SK-N-SH (cell line): ENCODE measurements at places on chromosomes 13 and 19. TPM values are rescaled to one million over a fixed set of nuclear protein-coding genes. Genes with fewer than 3 reads are reported as not detected.

DNA sequence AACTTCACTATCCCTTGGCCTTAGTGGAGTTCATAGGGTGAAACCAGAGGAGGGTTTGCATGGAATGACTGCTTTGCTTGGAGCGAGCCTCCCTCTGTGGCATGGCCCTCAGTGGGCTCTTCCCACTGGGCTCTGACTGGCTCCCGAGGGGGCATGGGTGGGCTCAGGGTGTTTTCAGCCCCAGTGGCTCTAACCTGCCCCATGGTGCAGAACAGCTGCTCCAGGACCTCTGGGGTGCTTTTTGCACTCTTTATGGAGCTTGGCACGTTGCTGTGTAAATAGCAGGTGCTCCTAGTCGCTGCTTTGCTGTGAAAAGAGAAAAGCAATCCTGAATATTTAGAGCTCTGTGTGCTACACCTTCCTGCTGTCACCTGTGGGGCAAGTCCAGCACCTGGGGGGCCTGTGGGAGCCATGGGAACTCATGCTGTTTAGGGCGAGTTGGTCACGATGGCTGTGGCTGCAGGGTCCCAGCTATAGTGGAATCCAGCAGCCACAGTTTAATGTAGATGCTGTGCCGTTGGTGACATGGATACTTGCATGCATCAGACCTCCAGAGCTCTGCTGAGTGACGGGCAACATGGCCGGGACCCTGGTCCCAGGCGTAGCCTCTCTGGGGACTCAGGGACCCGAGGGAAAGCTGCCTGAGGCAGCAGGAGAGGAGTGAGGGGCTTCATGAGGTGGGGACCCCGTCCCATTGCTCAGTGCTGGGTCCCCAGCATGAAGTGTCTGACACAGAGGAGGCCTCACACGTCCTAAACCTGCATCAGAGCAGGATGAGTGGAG lies 14.3 kb upstream of the MCF2L start:
- H3K4me3 ChIP-seq, result no peak overlapping the region
- H3K4me1 ChIP-seq, result no peaks in the 10 kb centered on the region
- H3K27me3 ChIP-seq, result peaks cover 15% of the 10 kb centered on the region; the same call in 1 of the 2 replicates
- no peak overlapping the region for H3K27ac ChIP-seq

- H3K27me3 ChIP-seq, result no peaks in the 10 kb centered on the region; the same call in 1 of the 2 replicates
- H3K36me3 ChIP-seq, result no peaks in the 10 kb centered on the region
- no peak overlapping the region for H3K4me3 ChIP-seq
- no peak overlapping the region for H3K27ac ChIP-seq
- H3K4me1 ChIP-seq, result no peaks in the 10 kb centered on the region
Measured at GRCh38 chr19:28475525-28475924, 737.4 kb downstream of the UQCRFS1 start.

GRCh38 chr19:27794494-27795042 lies 1418.4 kb downstream of the UQCRFS1 start:
- peaks cover 14% of the 10 kb centered on the region for H3K4me1 ChIP-seq
- H3K36me3 ChIP-seq, result peaks cover 30% of the 10 kb centered on the region
- peak overlapping the region; percentile 78; the same call in 1 of the 2 replicates for H3K27ac ChIP-seq
- H3K27me3 ChIP-seq, result no peaks in the 10 kb centered on the region
- DNase-seq, result no peak
- peak overlapping the region; percentile 94 for H3K4me3 ChIP-seq

GRCh38 chr13:45823583-45823982 lies 28.0 kb downstream of the SIAH3 start:
- H3K27ac ChIP-seq, result no peak overlapping the region; the same call in 1 of the 2 replicates
- H3K4me3 ChIP-seq, result no peak overlapping the region
- peaks cover 28% of the 10 kb centered on the region for H3K4me1 ChIP-seq

GRCh38 chr13:52851137-52851962 lies 2.9 kb upstream of the PCDH8 start:
- peak overlapping the region; percentile 79 for H3K27ac ChIP-seq
- DNase-seq, result peak; percentile 68
- H3K4me3 ChIP-seq, result peak overlapping the region; percentile 69
- peaks cover 37% of the 10 kb centered on the region for H3K27me3 ChIP-seq
- peaks cover 6% of the 10 kb centered on the region; the same call in 1 of the 2 replicates for H3K4me1 ChIP-seq

DNA sequence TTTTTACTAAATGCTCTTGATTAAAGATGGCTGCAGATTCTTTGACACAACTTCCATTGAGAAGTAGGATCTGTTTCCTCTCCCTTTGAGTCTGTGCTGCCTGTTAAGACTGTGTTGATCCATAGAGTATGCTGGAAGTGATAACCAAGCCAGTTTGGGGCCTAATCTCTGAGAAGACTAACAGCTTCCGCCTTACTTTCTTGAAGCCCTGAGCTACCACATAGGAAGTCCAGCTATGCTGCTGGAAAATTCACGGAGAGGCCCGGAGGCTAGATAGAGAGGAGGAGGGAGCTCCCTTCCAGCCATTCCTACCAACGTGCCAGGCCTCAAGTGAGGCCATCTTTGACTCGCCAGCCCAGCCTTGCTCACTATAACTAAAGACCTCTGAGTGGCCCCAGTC lies 12.5 kb downstream of the RAP2A start:
- H3K4me3 ChIP-seq, result no peak overlapping the region
- peaks cover 31% of the 10 kb centered on the region for H3K36me3 ChIP-seq
- H3K27ac ChIP-seq, result no peak overlapping the region
- H3K27me3 ChIP-seq, result no peaks in the 10 kb centered on the region
- no peak for DNase-seq

DNA sequence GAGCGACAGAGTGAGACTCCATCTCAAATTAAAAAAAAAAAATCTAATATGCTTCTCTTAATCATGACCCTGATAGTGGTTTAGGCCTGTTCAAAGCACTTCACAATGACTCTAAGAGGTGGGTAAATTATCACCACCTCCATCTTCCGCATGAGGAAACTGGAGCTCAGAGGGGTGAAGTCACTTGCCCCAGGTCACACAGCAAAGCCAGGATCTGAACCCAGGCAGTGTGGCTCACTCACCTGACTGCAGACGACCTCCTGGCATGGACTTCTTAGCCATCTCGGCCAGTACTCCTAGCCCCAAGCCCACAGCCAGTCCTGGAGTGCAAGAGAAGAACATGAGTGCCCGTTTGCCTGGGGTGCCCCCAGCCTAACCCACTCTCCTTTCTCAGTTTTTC lies 6.9 kb downstream of the COQ8B start:
- no peak overlapping the region for H3K4me3 ChIP-seq
- H3K27ac ChIP-seq, result no peak overlapping the region
- peaks cover 6% of the 10 kb centered on the region; the same call in 1 of the 2 replicates for H3K36me3 ChIP-seq
- H3K27me3 ChIP-seq, result no peaks in the 10 kb centered on the region
- no peak for DNase-seq
- no peaks in the 10 kb centered on the region for H3K4me1 ChIP-seq

GRCh38 chr19:57096685-57097361 lies 23.0 kb upstream of the USP29 start:
- H3K4me1 ChIP-seq, result no peaks in the 10 kb centered on the region
- no peak overlapping the region for H3K27ac ChIP-seq
- no peak for DNase-seq
- no peaks in the 10 kb centered on the region for H3K27me3 ChIP-seq

Gene ZNF112
- polyA plus RNA-seq, result 2.5 and 5.3 TPM in 2 replicates

Gene FCGBP
- polyA plus RNA-seq, result 0.07 and 0.10 TPM in 2 replicates

Gene ZNF324B
- 2.9 and 3.8 TPM in 2 replicates for polyA plus RNA-seq

Gene HIF3A
- 0.92 and 0.96 TPM in 2 replicates for polyA plus RNA-seq

Gene POMP
- 37.1 and 39.8 TPM in 2 replicates for polyA plus RNA-seq

Gene ICAM4
- polyA plus RNA-seq, result 0.05 TPM in 2 replicates
